ENCODE measurements at places on chromosomes 3 and 15.

DNA sequence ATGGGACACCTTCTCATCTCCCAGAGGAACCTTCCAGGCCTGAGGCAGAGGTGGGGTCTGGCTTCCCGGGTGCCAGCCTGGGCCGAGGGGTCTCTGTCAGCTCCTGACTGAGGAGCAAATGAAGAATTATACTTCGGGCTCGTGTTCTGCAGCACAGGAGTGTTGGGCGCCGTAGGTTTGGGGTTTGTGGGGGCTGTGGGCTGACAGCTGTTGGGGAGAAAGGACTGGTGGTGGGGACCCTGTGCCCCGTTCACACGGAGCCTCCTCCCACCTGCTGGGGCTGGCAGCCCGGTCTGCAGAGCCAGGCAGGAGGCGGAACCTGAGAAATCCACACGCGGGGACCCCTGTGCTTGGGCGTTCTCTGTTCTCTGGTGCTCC lies 59.7 kb downstream of the ADAMTS7 start:
- DNase-seq: no peak

GRCh38 chr3:95265129-95265528 lies 1202.3 kb downstream of the NSUN3 start:
- DNase-seq: no peak

GRCh38 chr15:69289342-69290146 lies 9.2 kb upstream of the PAQR5 start:
- no peak for DNase-seq

GRCh38 chr15:89747708-89748682 lies 3.1 kb downstream of the MESP1 start:
- DNase-seq: no peak

DNA sequence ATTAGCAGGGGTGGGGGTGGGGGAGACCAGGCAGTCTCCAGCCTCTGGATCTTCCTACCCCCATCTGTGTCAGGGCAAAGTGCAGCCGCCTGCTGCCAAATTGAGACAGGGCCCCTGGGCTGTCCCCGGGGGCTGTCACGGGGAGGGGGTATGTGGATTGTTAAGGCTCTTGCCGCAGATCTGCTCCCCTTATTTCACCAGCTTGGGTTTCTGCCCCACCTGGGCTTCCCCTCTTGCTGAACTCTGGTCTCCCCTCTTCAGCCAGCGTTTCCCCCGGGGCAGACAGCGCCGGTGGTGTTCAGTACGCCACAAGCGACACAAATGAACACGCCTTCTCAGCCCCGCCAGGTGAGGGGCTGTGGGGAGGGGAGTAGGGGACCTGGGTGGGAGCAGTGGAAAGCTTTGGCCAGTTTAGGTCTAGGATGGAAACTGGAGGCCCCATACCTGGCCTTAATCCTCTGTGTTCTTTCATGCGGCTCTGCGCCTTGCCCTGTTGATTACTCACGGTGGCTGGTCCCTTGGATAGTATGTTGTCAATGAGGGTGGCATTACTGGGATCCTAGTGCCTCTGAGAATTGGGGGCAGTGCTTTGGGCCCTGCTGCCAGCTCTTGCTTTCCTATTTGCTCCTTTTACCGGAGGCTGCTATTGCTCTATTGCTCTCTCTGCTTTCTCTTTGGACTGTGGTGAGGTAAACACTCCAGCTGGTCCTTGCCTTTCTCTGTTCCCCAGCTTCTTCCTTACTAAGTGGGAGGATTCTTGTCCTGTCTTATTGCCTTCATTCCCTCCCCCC lies 1.7 kb downstream of the EIF4G1 start:
- DNase-seq: no peak

All from stimulated activated CD8-positive, alpha-beta memory T cell treated with anti-CD3 and anti-CD28 coated beads, Interleukin-7, amount 100 ng/mL, for 1 hour (primary cell).